NCI-H2081 (cell line): ENCODE measurements at places on chromosomes 13 and 19.

DNA sequence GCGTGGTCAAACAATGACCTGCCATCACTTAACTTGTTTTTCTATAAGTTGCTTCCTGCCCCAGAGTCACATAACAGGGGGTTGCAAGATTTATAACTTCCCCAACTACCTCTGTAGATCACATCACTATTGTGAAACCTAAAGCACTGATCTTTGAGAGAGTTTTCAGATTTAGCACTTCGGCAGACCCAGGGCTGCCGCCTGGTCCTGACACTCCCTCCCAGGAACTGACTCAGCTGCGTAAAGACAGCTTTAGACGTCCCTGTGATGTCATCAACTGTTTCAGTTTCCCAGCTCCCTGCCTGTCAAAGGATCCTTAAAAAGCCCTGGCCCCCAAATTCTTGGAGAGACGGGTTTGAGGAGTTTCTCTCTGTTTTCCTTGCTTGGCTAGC, 33.3 kb downstream of the IGFL2 start:
- DNase-seq = no peak

DNA sequence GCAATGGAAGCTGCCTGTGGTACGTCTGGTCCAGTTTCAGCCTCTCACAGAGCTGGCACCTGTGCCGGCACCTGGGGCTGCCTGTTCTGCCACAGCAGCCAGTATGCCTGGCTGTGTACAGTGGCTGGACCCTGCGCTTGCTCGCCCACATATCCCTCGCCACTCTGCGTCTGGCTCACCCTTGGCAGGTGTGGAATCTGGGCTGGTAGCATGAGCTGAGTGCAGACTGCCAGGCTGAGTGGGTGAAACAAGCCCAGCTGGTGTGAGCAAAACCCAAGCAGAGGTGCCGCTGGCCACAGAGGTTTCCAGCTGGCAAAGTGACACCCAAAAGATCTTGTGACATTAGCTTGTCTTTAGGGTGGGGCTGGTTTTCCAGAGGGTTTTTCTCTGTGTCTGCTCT, 80.7 kb downstream of the ING1 start:
- no peak for DNase-seq

DNA sequence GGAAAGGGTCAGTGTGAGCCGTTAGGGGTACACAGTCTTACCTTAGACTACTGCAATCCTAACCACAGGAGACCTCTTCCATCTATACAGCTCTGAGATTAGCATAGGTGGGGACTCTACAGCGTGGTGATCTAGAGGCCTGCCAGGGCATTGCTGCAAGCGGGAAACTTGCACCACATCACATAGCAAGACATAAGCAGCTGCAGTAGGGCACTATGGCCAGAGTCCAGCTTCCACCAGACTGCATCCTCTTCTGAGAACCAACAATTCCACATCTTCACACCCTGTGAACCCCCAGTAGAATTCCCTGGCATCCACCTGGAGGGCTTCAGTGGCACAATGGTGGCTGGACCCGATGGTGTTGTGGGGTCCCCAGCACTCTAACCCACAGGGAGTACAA, 1564.3 kb upstream of the PRR20A start:
- no peak for DNase-seq

GRCh38 chr19:32865326-32865725, 4.2 kb downstream of the SLC7A9 start:
- no peak for DNase-seq
